ENCODE measurements at places on chromosomes 1 and 21.
A peak's percentile ranks its signal among the peaks of the same experiment; 100 is the strongest.

DNA sequence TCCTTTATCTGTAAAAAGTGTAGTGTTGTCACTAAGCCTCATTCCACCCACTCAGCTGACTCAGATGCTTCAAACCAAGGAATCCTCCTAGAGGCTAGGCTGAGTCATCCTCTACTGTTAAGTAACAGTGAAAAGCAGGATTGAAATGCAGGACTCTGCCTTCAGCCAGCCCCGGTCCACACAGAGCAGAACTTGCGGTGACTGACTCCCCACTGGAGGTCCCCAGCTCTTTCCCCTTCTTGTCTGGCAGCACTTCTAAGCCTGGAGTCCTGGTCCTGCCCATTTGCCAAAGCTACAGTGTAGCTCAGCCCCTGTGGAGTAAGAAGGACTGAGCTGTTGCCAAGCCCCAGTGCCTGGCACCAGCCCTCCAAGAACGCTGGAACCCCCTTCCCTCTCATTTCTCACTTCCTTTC is 1.7 kb downstream of the RAB7B start:
- ATAC-seq = peak; percentile 84

GRCh38 chr1:90841473-90841872 is 124.4 kb upstream of the BARHL2 start:
- ATAC-seq = no peak

DNA sequence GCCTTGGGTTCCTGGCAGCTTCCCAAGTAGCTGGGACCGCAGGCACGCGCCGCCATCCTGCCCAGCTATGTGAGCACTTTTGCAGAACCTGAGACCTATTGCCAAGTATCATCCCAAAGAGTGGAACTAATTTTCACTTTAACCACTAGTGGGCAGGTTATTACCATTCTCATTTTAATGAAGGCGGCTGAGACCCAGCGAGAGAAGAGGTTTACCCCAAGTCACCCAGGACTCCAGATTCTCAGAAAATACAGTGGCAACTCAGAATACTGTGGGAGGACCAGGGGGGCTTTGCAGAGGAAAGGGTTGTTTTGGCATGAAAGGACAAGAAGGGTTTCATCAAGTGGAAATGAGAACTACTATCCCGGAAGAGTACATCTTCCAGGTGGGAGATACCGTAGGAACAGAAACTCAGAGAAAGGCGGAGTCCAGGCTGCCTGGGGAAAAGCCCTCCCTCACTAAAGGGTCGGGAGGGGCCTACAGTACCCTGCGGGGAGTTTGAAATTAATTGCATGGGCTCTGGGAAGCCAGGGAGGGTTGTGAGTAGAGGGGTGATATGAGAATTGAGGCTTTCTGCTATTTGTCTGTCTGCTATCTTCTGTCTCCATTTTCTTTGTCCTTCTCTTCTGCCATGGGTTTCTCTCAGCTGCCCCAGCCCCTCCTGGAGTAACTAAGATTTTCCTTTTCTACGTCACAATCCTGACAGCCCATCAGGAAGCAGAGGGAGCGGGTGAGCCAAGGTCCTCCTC is 7.2 kb upstream of the SEMA4A start:
- peak; percentile 56 for ATAC-seq

DNA sequence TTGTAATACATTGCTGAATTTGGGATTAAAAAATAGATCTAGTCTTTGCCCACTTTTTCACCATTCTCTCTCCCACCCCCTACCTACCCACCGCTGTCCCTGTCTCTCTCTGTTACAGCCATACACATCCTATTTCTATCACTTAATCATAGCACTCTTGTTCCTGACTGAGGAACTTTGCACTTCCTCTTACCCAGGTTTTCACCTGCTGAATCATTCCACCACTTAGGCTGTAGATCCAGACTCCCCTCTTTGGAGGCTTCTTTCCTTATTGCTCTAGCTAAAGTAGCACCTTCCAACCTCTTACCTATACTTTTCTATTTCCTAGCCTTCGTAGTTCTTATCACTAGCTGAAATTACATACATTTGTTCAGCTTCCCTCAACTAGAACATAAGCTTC is 59.6 kb downstream of the ATP6V1G3 start:
- ATAC-seq = no peak

DNA sequence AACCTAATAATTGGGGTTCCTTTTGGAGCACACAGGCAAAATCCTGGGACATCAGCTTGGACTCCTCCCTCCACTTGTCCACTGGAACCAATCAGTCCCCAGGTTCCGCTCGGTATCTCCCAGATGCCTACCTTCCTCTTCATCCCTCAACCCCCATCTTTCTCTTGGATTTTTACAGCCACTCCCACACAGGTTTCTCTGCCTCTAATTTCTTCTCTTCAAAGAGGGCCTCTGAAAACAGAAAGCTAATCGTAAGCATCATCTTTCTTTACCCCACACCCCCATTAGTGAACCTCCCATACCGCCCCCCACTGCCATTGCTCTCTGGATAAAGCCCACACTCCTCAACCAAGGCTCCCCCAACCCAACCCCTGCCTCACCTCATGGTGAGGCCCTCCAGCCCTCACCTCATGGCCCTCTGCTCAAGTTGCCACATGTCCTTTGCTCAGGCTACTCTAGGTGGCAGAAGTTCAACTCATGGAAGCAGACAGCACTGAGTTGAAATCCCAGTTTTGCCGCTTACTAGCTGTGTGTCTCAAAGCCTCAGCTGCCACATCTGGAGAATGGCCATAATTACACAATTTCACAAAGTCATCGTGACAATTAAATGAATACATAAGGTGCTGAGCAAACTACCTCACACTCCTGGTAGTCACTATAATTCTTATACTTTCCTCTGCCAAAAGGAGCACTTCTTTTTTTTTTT is 18.1 kb upstream of the WASF2 start:
- peak; percentile 69 for ATAC-seq

- ATAC-seq = peak; percentile 38
Measured at GRCh38 chr1:88892357-88892877, 1.1 kb upstream of the GTF2B start.

DNA sequence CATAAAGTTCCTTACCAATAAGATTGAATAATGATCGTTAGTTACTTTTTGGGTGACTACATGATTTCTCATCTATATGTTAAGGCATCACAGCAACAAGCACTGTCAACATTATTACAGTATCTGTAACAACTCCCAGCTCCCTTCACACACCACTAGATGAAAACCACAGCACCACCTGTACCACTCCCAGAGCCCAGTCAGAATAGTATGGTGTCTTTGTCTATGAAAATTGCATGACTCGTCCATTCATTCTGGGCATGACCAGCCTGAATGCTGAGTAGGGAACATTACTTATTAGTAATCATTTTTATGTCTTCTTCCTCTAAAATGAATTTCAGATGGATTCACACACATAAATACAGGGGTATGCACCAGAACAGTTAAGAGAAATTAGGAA is 7.0 kb downstream of the OLFML2B start:
- ATAC-seq = no peak

DNA sequence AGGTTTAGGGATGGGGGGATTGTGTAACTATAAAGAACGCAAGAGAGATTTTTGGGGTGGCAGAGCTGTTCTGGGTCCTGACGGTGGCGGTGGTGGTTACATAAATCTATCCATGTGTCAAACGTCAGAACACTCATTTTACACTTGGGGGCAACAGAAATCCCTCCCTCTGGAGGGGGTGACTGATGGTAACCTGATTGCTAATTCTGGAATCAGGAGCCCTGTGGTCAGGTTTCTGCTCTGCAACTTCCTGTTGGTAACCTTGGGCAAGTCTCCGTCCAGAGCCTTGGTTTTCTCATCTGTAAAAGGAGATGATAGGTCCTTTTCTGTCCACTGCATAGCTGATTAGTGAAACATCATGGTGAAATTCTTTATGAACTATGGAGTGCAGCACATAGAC is 40.9 kb downstream of the ALPL start:
- ATAC-seq = no peak

DNA sequence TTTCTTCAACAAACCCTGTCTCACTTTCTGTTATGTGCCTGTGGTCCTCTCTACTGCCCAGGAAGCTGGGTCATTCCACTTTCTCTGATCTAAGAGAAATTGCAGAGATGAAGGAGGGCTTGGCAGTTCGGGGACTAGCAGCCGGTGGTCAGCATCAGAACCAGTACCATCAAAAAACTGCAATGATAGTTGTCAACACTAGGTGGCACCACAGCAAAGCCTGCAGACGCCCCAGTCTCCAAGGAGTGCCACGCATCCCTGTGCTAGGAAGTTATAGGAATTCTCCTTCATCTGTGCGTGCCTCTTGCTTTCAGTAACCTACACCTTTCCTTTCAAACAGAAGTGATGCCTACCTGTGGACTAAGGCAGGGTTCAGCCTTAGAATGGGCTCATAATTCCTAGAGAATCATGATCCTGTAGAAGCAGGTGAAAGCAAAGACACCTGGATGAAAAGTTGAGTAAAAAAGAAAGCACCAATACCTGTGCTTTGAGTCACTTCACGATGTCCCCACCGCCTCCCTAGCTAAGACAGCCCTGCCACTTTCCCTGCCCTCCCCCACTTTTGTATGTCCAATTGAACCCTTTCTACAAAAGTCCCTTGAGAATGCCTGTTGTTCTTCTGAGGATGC is 129.2 kb downstream of the ADAMTS1 start:
- ATAC-seq = peak; percentile 65

GRCh38 chr1:168362991-168363390 is 82.3 kb downstream of the TBX19 start:
- ATAC-seq = no peak

DNA sequence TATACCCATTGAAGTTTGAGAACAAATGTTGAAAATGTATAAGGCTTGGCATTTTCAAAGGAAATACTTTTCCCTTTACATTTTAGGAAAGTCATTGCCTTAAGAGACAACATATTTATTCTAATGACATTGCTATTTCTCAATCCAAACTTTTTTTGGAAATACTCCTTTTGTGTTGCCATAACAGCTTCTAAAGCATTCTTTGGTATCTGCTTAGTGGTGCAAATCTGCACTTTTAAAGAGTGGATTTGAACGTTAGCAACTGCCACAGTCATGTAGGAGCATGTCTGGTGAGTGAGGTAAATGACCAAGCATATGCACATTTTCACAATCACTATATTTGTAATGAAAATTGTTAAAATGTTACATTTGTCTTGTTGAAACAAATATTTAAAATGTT is 124.4 kb upstream of the GORAB start:
- no peak for ATAC-seq

DNA sequence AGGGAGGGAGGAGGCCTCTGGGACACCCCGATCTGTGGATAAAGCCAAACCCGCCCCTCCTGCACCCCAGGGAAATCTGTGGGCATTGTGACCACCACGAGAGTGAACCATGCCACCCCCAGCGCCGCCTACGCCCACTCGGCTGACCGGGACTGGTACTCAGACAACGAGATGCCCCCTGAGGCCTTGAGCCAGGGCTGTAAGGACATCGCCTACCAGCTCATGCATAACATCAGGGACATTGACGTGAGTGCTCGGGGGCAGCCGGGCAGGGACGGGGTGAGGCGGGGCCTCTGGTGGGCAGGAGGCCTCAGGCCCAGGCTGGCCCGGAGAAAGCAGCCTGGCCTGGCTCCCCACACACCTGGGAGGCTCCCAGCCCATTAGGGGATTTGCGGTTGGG is 54.7 kb downstream of the ALPL start:
- ATAC-seq = peak; percentile 8

DNA sequence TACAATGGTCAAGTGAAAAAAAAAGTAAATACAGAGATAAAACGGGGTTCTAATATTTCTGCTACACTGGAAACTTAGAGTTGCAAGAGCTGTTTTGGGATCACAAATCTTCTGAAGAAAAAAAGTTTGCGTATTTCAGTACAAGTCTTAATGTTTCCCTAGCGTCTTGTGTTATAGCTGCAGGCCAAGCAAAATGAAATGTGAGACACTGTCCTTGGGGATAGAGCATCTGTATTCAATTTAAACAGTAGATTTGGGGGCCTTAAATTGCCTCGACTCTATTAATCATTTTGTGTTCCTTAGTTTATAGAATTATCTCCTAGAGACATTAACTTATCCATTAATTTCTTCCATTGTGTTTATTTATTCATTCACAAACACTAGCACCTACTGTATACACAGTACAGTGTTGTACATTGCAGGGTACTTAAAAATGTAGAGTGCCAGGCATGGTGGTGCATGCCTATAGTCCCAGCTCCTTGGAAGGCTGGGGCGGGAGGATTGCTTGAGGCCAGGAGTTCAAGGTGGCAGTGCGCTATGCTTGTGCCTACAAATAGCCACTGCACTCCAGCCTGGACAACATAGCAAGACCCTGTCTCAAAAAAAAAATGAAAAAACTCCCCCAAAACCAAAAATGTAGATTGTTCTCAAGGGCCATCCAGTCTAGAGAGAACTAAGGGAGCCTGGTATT is 7.9 kb downstream of the DISC1 start:
- no peak for ATAC-seq

- ATAC-seq = no peak
Measured at GRCh38 chr1:107414550-107414949, 273.7 kb downstream of the NTNG1 start.

DNA sequence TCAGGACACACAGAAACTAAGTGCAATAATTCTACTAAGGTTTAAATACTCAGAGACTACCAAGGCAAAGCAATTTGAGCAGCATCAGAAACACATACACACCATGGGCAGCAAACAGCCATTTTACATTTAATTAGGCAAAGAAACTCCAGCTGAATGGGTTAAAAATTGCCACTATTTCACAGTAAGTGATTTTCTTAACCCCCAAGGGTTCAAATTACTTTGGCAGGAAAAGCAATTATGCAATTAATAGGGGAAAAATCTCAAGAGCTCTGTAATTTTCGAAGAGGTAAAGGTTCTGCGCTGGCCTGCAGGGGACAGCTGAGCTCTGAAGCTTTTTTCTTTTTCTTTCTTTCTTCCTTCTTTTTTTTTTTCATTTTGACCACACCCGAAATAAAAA is 206.2 kb upstream of the RRP15 start:
- ATAC-seq = no peak

GRCh38 chr1:188023206-188023605 is 1194.5 kb downstream of the PLA2G4A start:
- ATAC-seq = no peak

GRCh38 chr1:51236531-51237350 is 668 bp downstream of the RNF11 start:
- peak; percentile 33 for ATAC-seq

- no peak for ATAC-seq
Measured at GRCh38 chr1:103283841-103284669, 175.7 kb upstream of the COL11A1 start.

- no peak for ATAC-seq
Measured at GRCh38 chr1:2354511-2355372, 36.6 kb downstream of the MORN1 start.

- ATAC-seq = no peak
Measured at GRCh38 chr1:230465691-230466090, 39.6 kb upstream of the PGBD5 start.

DNA sequence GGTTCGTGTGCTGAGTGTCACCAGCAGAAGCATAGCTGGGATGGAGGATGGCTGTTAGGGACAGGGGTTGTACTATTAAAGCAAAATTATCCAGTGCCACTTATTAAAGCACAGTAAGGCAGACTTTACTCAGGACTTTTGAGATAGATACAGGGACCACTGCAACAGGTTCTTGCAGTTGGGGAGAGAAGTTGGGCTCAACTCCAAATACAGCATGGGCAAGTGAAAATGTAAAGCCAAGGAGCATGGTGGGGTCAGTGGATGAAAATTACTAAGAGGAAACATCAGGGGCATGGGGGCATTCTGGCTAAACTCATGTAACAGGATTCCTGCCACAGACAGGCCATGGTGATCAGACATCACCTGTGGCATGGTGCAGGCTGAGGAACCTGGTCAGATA is 15.0 kb upstream of the REN start:
- ATAC-seq = no peak
